ENCODE measurements at places on chromosomes 7 and 10.

GRCh38 chr10:132942101-132943057, at the start of gene CFAP46:
TSS of gene CFAP46 (minus strand) at chr10:132942570. CDS start at chr10:132942484, 86 bp downstream.
- no peak for DNase-seq

- DNase-seq, result no peak
Observed at GRCh38 chr7:137992550-137993394, 9.1 kb downstream of the CREB3L2 start.

GRCh38 chr10:34655286-34656170, 159.6 kb downstream of the PARD3 start:
- peak; percentile 16 for DNase-seq

- no peak for DNase-seq
Observed at GRCh38 chr7:108605559-108606201, 36.0 kb downstream of the DNAJB9 start.

DNA sequence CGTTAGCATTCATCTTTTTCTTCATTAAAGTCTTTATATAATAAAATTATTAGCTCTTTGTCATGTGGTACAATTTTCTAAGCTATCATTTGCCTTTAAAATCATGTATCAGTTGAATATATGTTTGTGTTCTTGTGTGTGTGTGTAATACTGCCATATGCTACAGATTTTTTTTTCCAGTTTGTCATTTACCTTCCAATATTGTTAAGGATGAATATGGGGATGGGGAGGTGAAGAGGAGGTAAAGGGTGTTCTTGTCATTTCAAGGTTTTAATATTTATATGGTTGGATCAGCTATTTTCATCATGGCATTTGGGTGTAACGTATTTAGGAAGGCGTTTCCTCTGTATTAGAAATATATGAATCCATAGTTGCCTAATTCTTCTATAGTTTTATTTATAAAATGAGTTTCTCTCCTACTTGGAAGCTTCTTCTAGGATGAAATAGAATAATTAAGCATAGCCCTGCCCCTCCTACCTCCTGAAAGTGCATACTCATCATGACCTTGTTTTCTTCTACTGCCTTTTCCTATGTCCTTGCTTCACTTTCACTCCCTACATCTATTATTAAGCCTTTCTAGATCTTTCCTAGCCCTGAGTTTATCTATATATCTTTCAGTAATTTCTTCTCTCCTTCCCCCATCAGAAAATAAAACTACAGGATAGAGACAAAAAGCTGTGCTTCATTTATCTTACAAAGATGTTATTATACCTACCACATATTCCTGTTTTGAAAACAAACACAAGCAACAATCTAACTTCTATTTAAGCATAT, 25.1 kb downstream of the RAB18 start:
- DNase-seq, result no peak

DNA sequence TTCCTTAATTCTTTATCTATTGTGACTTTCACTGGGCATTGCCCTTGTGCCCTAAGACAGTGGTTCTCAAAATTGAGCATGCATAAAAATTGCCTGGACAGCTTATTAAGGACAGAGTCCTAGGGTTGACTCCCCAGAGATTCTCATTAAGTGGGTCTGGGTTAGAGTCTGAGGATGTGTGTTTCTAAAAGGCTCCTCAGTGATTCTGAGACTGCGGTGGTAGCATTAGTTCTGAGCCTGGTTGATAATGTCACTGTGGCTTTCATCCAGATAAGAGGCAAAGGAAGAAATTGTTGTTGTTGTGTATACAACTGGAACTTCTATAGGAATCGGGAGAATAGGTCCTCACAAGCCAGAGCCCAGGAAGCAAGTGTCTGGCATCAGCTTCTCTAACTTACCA, 1.3 kb downstream of the IFIT2 start:
- DNase-seq, result no peak

GRCh38 chr7:125599387-125599786, 669.8 kb upstream of the POT1 start:
- no peak for DNase-seq

- DNase-seq, result no peak
Observed at GRCh38 chr10:1903982-1904381, 166.7 kb upstream of the ADARB2 start.

- no peak for DNase-seq
Observed at GRCh38 chr10:18043148-18044006, 91.7 kb downstream of the SLC39A12 start.

DNA sequence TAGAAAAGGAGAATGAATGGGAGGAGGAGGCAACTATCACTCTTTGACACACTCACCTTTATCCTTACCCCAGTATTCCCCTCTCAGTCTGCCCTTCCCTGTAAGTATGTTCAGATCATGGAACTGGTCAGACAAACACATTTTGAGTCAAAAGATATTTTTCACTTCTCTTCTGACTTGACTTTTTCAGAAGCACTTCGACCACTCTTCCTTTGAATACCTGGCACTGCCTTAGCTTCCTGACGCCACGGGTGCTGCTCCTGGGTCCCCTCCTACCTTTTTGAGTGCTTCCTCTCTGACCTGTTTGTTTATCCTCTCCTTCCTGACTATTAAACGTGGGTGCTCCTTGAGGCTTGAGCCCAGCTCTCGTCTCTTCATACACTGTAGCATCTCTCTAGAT, 19.8 kb upstream of the C10orf67 start:
- no peak for DNase-seq

DNA sequence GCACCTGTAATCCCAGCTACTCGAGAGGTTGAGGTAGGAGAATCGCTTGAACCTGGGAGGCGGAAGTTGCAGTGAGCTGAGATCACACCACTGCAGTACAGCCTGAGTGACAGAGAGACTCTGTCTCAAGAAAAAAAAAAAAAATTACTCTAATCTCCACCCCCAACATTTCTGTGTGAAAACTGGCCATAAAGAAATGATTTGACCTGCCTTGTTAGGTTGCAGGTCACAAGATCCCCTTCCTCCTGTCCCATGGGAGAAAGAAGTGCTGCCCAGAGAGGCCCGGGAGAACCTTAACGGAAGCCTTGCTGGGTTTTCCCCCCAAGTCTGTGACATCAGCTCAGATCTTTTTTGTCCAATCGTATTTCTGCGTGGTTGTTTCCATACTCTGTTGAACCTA, 8.7 kb upstream of the CALHM1 start:
- DNase-seq, result no peak

GRCh38 chr7:142581341-142581740, 167.9 kb upstream of the PRSS1 start:
- DNase-seq, result peak; percentile 81

GRCh38 chr7:101915000-101915399, 97.6 kb downstream of the CUX1 start:
- DNase-seq, result no peak

DNA sequence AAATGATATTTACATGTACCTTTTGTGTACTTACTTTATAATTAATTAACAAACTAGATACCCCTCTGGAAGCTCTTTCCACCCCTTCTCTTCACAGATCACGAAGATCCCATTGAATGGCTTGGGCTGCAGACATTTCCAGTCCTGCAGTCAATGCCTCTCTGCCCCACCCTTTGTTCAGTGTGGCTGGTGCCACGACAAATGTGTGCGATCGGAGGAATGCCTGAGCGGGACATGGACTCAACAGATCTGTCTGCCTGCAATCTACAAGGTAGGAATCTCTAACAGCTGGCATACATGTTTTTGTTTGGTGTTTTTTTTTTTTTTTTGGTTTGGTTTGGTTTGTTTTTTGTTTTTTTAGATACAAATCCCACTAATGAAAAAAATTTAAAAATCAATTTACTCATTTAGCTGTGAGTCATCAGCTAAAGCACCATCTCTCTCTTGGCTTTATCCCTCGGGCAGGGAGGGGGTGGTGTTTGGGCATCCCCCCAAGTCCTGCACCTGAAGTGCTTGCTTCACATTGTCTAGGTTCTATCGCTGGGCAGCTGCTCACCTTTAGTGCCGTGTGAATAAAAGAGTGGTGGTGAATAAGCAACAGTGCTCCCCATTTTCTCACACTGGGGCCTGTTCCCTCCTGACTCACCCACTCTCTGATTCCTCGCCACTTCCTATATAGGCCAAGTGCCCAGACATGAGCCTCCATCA, 68.9 kb downstream of the MET start:
- DNase-seq, result no peak

DNA sequence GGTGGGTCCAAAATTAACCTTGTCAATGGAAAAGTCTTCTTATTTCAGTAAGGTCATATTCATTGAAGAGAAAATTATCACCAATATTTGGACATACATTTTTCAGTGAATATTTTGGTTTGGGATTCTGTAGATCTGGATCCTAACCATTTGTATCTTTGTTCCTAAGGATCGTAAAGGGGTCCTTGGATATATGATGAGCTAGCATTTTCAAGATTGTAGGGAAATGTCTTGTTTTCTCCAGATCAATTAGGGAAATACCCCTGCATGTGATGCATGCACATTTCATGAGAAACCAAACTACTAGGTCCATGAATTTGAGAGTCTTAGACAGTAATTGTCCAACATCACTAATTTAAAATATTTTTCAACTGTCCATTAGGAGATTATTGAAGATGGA, 18.0 kb downstream of the DNTT start:
- no peak for DNase-seq

GRCh38 chr7:67610897-67611296, 614.3 kb downstream of the TYW1 start:
- no peak for DNase-seq

DNA sequence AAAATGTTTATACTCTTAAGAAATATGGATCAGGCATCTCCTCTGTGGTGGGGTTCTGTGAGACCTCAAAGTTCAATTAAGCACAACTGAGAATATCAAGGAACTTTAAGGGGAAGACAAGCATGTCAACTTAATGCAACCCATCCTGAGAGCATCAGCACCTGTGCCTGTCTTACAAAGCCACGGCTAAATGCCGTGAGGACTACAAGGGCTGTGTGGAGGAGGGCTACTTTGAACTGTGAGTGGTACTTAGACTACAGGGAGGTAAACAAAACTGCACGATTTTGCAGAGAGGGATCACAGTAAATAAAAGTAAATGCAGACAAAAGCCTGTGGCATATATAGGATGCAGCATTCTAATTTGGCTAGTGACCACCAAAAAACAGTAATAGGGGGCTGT, 139.1 kb downstream of the ATE1 start:
- no peak for DNase-seq

DNA sequence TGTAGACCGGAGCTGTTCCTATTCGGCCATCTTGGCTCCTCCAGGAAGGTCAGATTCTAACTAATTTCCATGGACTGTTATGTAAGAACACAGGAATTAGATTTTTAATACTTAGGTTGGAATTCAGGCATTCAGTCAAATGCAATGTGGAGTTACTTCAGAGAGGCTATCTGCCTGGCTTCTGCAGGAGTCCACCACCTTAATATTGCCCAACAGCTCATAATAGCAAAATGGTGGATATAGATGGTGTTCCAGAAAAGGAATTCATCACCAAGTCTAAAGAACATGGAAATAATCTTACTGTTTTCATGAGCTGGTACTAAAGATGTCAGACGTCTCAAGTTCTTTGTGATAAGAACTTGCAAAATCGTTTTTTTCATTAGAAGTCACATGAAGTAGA, 39.5 kb downstream of the CRHR2 start:
- no peak for DNase-seq

DNA sequence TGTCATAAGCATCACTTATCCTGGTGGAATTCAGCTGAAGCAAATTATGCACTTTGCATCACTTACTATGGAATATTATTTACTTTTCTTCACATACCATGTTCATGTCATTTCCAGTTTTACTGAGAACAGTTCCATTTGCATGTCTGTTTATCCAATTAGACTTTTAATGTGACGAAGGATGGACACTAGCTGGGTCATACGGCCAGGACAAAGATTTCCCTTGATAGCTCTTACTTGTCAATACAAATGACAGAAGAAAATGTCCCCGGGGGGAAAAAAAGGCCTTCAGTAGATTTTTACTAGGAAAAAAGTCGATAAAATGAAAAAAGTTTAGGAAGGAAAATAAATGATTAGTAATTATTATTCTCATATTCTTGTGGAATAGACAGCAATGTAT, 106.6 kb downstream of the RAPGEF5 start:
- DNase-seq, result no peak

GRCh38 chr10:100175875-100176274, 10.0 kb downstream of the ERLIN1 start:
- DNase-seq, result no peak

GRCh38 chr7:131486346-131486745, 70.1 kb downstream of the PODXL start:
- DNase-seq, result no peak

- no peak for DNase-seq
Observed at GRCh38 chr10:88347022-88347421, 236.1 kb downstream of the RNLS start.

DNA sequence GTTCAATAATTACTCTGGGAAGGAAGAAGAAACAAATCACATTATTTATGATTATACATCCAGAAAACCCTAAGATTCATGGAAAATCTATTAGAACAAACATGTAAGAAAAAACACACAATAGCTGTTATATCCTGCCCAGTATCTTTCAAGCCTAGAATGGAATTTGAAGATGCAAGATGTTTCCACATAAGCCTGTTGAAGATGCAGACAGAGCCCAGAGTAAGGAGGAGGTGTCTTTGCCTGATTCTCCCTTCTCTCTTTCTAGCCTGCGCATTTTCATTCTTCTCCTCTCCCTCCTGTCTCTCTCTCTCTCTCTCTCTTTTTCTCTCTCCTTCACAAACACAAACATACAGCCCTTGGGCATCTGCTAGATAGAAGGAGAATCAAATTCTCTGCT, 170.1 kb upstream of the INHBA start:
- no peak for DNase-seq

GRCh38 chr10:94343151-94343550, 19.6 kb downstream of the NOC3L start:
- DNase-seq, result no peak

DNA sequence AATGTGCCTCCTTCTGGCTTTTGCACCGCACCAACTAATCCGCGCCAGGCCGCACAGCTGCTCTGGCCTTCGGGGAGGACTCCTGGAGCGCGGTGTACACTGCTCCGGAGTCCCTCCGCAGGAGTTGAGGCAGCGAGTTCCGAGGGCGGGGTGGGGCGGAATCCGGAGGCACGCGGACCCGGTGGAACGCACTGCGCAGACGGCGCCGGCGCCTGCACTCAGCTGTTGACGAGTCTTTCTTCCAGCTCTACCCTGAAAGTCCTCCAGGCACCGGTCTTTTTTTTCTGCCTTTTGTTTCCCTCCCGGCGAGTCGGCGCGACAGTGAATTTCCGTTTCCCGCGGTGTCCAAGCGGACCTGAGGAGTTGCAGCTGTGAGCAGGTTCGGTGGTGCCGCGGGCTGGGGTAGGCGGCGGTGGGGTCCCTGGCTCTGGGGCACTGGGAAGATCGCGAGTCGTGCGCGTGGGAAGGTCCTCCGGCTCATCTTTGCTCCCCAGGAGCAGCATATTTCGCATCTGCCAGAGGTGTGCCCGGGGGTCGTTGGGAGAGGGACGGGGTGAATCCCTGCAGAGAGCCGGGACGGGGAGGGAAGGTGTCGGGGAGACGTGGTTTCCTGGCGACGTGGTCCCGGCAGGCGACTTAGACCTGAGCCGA, 44.1 kb downstream of the SFTPD start:
- DNase-seq, result peak; percentile 15

GRCh38 chr7:117001283-117001682, 48.0 kb downstream of the ST7 start:
- no peak for DNase-seq

GRCh38 chr7:135169141-135169963, 1.2 kb downstream of the CYREN start:
- DNase-seq, result peak; percentile 34

- no peak for DNase-seq
Observed at GRCh38 chr7:111732923-111733322, 170.6 kb upstream of the IMMP2L start.

GRCh38 chr10:61760943-61761824, 98.5 kb downstream of the CABCOCO1 start:
- no peak for DNase-seq

- no peak for DNase-seq
Observed at GRCh38 chr7:132877573-132877972, 204.3 kb downstream of the CHCHD3 start.
